ENCODE measurements at places on chromosomes 1 and 21.

DNA sequence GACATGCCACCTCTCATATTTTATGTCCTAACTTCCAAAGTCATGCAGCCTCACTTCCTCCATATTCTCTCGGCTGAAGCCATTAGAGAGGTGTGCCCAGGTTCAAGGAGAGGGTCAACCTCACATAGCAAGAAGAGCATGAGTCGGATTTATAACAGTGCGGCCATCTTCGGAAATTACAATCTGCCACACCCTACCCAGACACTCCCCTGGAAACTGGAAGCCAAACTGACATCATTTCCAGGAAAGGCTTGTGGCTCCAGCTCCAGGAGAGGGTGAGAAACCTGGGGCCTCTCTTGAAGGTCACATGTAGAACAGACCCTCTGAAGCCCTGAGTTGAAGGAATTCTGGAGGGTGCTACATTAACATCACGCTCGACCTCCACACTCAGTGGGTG is 73.5 kb downstream of the RRAGC start:
- peak; percentile 61 for DNase-seq

GRCh38 chr1:215476541-215476940 is 90.6 kb upstream of the KCTD3 start:
- no peak for DNase-seq

DNA sequence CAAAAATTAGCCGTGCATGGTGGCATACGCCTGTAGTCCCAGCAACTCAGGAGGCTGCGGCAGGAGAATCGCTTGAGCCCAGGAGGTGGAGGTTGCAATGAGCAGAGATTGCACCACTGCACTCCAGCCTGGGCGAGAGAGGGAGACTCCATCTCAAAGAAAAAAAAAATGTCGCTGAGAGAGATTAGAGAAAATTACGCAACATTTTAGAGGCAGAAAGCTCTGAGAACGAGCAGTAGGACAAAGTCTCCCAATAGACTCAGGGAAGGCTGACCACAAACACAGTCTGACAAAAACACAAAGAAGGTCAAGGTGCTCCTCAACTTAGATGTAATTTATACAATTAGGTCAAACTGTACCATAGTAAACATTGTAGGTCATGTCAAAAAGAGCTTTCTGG is 367.6 kb upstream of the ZRANB2 start:
- DNase-seq: no peak

DNA sequence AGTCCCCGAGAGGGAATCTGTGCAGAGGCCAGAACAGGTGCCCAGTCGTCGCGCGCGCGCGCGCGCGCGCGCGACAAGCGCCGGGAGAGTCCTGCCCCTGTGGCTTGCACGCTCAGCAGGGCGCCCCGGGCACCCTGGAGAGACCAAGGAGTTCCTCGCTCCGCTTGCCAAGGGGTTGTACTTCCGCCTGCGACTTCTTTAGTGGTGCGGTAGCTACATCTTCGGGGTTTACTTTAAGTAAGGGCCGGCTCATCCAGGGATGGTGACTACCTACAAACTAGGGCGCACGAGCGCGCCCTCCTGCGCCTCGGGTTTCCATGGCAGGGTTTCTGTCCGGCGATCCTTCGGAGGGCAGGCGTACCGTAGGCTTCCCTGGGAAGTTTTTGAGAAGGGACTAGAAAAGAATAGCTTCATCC is 1.4 kb downstream of the LHX4 start:
- peak; percentile 50 for DNase-seq

DNA sequence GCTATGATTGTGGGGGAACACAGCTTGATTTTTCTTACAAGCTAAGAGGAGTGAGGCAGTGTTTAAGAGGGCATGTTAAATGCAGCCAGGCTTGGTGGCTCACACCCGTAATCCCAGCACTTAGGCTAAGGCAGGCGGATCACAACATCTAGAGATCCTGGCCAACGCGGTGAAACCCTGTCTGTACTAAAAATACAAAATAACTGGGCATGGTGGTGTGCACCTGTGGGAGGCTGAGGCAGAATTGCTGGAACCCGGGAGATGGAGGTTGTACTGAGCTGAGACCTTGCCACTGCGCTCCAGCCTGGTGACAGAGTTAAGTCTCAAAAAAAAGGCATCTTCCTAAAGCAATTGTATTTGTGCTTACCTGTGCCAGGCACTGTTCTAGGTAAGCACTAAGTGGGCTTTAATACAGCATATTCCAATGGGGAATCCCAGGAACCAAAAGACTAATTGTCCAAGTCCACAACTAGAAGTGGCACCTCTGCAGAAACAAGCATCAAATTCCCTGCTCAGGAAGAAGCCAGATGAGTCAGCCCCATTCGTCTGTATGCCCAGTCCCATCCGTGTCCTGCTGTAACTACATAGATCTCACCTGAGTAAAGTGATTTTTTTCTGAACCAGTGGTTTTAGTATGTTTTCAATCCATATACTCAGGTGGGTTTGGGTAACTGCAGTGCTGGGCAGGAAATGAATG is 4.6 kb downstream of the RCC1 start:
- peak; percentile 51 for DNase-seq

DNA sequence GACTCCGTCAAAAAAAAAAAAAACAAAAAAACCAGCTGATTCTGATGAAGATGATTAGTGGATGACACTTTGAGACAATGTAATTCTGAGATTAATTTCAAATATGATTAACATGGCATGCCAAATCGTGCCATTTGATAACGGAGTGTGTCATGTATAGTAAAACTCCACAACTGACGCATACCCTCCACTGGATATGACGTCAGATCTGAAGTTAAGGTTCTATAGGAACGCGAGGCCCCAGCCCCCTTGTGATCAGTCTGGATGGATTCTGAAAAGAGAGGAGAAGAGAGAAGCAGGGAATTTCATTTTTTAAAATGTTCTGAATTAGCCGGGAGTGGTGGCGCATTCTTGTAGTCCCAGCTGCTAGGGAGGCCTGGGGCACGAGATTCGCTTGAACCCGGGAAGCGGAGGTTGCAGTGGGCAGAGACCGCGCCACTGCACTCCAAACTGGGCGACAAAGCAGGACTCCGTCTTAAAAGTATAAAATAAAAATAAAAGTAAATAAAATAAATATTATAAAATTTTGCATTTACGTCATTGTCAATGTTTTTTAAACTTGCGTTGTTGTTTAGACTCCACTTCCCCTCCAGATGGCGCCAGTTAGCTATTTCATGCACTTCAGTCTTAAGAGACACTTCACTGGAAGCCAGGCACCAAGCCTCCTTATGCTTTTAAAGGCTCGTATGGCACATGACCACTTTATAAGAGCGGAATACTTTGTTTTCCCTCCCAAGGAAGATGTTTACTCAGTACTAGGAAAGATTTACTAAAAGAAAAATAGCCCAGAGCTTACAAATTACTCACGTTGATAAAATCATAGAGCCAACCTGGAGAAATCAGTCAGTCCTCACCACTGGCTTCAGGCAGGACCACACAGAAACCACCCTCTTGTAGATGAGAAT is 65.5 kb downstream of the UBE2U start:
- peak; percentile 89 for DNase-seq

GRCh38 chr1:16266411-16267118 is 29.6 kb upstream of the CPLANE2 start:
- no peak for DNase-seq

DNA sequence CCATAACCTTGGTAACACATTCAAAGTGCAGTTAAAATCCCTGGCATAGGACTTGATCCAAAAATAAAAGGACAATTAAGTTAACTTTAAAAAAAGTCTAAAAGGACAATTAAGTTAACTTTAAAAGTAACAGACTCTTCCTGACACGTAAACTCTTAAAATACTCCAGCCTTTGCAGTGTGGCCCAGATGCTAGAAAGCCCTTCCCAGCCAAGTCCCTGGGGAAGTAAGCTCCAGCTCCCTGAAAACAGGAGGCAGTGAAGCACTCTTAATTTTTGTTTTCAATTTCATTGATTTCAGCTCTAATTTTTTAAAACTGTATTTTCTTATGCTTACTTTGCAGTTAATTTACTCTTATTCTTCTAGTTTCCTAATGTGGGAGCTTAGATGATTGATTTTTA is 5.1 kb upstream of the AIM2 start:
- no peak for DNase-seq

GRCh38 chr21:42096566-42096965 is 25.4 kb downstream of the UMODL1 start:
- no peak for DNase-seq

DNA sequence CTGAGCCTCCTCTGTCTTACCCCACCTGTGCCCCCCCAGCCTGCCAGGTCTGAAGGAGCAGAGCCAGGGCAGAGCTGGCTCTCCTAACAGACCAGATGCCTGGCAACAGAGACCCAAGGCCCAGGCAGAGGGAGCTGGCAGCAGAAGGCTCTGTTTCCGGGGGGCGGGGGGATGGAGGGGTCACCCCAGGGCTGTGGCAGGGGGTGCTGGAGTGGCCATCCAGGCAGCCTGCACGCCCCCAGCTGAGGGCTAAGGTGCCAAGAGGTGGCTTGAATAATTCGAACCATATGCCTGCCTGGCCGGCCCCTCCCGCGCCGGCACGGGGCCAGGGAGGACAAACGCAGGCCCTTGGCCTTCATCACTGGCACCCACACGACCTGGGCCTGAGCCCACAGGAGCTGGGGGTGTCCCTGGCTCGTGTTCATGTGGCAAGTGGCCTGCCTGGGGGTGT is 16.0 kb upstream of the PLEKHG5 start:
- DNase-seq: no peak

DNA sequence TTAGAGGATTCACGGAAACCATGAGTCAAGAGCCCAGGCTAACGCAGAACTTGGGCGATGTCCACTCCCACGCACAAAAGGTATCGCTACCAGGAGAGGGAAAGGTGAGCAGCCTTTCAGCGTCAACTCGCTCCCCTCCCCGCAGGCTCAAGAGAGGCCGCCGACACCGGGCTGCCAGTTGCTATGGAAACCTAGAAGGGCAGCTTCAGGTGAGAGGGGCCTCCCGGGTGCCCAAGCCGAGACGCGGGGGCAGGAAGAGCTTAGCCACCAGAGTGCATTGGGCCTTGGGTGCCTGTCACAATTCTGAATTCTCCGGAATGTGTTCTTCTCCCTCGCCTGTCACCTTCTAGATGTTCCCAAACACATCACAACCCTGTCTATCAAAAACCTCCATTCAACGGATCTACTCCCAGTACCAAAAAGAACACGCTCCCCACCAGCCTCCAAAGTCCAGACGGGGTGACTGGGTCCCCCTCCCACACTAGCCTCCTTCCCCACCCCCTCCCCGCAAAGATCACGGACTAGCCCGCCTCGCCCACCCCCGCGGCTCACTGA is 694 bp downstream of the MEAF6 start:
- no peak for DNase-seq

GRCh38 chr1:10286244-10286643 is 75.9 kb downstream of the KIF1B start:
- no peak for DNase-seq

- DNase-seq: no peak
Observed at GRCh38 chr1:109997867-109998229, 13.3 kb downstream of the AHCYL1 start.

DNA sequence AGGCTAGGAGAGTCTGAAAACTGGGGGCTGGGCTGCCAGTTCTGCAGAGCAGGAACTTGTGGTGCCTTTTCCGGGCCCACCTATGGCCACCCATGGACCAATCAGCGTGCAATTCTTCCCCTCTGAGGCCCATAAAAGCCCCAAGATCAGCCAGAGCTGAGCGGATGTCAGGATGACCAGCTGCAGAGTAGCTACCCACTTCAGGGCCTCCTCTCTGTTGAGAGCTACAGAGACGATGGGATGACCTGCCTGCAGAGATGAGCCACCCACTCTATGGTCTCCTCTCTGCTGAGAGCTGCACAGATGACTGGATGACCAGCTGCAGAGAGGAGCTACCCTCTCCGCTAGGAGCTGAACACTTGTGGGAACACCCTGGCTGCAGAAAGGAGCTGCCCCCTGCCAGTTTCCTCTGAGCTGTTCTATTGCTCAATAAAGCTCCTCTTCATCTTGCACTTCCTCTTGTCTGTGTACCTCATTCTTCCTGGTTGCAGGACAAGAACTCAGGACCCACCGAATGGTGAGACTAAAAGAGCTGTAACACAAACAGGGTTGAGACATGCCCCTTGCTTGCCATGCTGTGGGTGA is 12.8 kb upstream of the AADACL4 start:
- DNase-seq: no peak

DNA sequence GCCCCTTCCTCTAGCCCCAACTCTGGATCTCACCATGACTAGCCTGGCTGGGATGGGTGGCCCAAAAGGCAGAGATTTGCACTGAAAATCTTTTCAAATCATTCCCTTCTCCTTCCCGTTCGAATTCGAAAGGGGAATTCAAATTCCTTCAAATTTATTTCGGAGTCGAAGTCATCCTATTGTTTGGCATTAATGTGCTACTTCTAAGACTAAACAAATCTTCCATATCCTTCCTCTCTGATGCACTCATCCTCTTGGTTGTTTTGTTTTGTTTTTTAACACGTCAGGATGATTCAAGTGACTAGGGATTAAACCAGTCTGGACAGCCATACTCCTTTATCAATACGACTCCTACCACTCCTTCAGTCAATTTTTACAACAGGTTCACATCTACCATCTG is 95.5 kb upstream of the SGIP1 start:
- DNase-seq: no peak

Data from H4 (cell line).